ENCODE measurements at places on chromosomes 4 and X.

DNA sequence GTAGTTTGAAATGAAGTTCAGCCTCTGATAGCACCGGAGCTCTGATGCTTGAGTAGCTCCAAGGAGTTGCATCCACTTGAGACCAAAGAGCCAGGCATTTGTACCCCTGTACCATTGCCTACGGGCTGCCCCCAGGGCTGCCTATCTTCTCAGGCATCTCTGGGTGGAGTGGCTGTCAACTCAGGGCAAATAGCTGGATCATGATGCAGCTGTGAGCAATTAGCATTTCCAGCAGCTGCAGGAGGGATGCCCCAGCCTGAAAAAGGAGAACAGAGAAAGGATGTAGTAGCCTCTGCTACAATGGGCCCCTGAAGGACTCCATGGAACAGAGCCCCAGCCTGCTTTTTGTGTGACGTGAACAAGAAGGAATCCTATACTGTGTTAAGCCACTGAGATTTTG, 492.6 kb downstream of the BCOR start:
- no peak for DNase-seq

GRCh38 chrX:14361435-14361834, 167.9 kb upstream of the GLRA2 start:
- no peak for DNase-seq

GRCh38 chr4:123892368-123892976, 495.9 kb downstream of the SPRY1 start:
- no peak for DNase-seq

DNA sequence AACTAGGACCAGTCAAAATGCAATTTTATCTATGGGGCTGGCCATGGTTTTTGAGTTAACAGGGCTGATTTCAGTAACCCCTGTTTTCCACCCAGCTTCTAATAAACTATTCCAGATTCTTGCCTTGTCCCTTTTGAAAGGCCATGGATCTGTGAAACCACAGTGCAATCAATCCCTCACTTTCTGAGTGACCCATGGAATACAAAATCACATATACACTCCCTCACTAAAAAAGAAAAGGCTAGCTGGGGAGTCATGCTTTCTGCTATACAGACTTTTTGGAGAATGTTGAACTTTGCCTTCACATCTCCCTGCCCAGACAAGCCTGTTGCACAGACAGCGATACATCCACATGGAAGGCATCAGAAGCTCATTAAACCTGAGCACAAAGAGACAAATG, 47.9 kb downstream of the MAD2L1 start:
- DNase-seq: no peak

DNA sequence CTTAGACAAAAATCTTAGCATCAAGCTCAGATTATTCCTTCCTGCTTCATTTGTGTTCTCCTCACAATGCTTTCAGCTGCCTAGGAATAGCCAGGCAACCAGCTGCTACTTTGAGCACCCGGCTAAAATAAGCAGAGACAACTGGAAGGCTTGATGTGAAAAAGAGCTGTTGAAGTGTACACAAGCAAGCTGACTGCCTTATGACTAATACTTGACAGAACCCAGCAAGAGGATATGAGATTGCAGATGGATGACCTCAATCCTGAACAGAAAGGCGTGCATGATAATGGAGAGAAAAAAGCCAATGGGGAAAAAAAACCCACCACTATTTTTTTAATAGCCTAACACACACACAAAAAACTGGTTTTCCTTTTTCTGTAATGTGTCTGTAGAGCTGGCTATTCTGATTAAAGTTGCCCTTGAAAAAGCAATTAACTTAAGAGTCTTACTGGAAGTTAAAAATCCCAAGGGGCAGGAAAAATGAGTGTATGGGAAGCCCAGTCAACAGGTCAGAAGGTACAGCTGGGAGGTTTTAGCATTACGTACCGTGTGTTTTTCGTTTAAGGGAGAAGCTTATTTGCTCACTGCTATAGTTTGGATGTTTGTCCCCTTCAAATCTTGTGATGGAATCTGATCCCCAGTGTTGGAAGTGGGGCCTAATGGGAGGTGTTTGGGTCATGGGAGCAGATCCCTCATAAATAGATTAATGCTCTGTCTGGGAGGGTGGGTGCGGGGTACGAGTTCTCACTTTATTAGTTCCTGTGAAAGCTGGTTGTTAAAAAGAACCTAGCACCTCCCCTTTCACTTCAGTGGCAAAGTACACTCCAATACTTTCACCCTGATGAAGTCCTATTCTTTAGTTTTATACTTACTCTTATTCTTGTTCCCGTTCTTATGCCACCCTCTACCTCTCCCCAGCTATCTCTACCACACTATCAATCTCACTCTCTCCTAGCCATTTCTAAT, 37.1 kb upstream of the HERC6 start:
- peak; percentile 69 for DNase-seq

DNA sequence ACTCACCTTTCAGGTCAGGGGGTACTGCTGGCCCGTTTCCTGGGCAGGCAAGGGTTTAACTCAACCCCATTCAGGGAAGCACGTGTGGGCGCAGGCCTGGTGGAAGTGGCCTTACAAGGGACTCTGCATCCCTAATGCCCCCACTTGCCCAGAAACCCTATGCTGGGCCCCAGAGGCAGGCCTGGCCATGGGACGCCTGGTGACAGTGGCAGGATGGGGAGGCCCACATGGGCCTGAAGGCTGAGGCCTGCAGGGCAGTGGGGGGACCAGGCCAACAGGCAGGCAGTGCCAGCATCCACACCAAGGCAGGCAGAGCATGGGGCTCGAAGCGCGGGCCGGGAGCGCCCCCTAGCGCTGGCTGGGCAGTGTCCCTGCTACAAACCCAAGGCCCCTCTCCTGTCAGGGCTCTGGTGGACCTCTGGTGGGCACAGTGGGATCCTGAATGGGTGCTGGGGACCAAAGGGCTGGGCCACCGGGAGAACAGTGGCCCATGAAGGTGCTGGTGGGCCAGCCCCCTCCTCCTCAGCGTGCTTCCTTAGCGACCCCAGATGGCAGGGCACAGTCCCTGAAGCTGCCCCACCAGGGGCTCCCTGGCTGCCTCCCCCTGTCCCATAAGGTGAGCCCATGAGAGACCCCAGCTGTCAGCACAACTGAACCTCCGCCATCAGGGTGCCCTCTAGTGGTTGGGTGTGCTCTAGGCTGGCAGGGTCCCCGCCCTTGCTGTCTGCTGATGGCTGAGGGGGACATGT, 16.8 kb downstream of the FGFR3 start:
- DNase-seq: peak; percentile 25

- DNase-seq: peak; percentile 31
These were observed 66.0 kb downstream of the TBL1X start for GRCh38 chrX:9530848-9531274.

GRCh38 chrX:150238632-150239382, 124.3 kb upstream of the MAMLD1 start:
- DNase-seq: no peak

DNA sequence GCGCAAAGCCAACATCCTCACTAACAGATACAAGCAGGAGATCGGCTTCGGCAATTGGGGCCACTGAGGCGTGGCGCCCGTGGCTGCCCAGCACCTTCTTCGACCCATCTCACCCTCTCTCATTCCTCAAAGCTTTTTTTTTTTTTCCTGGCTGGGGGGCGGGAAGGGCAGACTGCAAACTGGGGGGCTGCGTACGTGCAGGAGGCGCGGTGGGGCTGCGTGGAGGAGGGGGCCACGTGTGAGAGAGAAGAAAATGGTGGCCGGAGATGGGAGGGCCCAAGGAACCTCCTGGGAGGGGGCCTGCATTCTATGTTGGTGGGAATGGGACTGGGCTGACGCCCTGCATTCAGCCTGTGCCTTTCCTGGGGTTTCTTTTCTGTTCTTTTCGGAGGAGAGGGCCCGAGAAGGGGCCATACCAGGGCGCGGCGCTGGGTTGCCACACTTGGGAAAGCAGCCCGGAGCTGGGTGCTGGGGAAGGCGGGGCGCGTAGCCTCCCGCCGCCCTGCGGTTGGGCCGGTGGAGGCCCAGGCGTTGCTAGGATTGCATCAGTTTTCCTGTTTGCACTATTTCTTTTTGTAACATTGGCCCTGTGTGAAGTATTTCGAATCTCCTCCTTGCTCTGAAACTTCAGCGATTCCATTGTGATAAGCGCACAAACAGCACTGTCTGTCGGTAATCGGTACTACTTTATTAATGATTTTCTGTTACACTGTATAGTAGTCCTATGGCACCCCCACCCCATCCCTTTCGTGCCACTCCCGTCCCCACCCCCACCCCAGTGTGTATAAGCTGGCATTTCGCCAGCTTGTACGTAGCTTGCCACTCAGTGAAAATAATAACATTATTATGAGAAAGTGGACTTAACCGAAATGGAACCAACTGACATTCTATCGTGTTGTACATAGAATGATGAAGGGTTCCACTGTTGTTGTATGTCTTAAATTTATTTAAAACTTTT, 4.5 kb downstream of the MID1IP1 start:
- DNase-seq: no peak

- no peak for DNase-seq
These were observed 38.9 kb upstream of the PHEX start for GRCh38 chrX:21993265-21993664.

DNA sequence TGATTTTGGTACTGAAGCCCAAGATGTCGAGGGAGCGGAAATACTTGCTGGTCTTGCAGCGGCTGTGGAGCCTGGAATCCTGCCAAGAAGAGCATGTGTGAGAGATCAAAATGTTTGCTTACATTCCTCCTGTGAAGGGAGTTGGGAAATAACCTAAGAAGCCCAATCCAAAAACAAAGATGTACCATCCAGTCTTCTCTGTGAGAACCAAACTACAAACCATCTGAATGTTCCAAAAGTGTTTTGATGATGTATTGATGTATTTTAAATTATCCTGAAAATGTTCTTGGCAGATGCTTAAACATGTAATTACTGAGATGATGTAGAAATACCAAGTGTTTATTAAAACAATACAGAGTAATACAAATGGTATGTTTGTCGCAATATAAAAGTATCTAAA, 10.1 kb upstream of the ADH1A start:
- DNase-seq: peak; percentile 91

- no peak for DNase-seq
These were observed 67.7 kb upstream of the FAM9A start for GRCh38 chrX:8868906-8869305.

GRCh38 chrX:122788216-122788615, 395.9 kb upstream of the GRIA3 start:
- DNase-seq: no peak

- DNase-seq: peak; percentile 53
These were observed 124.2 kb downstream of the C4orf51 start for GRCh38 chr4:145804116-145804515.

DNA sequence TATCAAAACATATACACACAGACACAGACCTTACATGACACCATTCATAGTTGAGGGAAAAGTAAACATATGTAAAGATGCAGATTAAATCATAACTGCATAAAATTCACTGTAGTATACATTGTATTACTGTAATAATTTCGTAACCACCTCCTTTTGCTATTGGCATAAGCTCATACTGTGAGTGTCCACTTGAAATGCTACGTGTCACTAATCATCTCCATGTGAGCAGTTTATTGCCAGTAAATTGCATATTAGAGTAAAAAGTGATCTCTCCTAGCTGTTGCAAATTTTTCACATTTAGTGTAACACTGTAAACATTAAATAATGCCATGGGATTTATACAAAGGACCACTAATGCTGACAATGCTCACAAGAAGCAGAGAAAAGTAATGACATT, 256.7 kb upstream of the GNPDA2 start:
- no peak for DNase-seq

- no peak for DNase-seq
These were observed 221.9 kb upstream of the CXXC4 start for GRCh38 chr4:104716584-104716983.

All from HFF-Myc (cell line).